ENCODE measurements at places on chromosomes 3 and 15.

- DNase-seq: no peak
Observed at GRCh38 chr15:30925686-30926085, 22.0 kb downstream of the FAN1 start.

DNA sequence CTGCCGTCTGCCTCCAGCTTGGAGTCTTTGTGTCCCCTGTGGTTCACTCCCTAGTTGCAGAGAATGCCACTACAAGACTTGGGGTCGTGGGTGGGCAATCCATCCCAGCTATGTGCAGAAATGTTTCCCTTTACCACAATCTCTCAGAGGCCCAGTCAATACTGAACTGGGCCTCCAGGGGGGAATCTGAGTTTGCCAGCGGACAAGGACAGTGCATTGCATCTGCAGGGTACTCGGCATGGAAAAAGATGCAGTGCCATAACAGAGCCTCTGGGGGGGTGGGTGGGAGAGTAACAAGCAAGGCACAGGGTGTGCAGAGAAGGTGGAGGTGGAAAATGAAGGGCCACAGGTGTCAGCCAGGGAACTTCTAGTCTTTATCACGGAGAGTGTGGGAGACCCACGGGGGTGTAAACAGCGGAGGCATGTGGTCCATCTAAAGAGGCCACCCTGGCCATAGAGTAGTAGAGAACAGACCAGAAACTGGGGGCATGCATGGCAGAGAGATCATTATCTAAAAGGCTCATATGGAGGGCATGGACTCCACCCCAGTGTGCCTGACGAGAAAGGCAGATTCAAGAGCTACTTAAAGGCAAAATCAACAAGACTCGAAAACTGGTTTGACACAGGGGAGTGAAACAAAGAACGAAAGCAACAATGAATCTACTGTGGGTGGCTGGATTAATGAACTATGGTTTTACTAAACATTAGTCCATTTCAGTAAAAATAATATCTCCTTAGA lies 182.4 kb downstream of the ANXA2 start:
- no peak for DNase-seq

- DNase-seq: no peak
Observed at GRCh38 chr15:93164409-93164808, 75.4 kb upstream of the RGMA start.

DNA sequence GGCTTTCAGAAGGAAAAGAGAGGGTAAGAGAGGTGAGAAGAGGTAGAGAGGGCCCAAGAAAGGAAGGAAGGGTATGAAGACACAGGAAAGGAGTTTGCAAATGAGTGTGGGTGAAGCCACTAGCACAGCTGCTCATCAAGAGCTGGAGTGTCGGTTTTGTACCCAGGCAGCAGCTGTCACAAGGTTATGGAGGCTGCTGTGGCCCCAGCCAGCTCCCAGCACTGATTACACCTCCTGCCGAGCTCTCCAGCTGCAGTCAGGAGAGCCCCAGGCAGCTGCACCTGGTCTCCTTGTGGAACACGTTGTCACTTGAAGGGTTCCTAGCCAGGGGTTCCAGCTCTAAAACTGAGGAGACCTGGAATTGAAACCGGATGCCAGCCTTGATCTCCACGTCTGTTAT lies 60.4 kb upstream of the CHD2 start:
- DNase-seq: no peak

- DNase-seq: no peak
Observed at GRCh38 chr3:162087361-162087760, 590.8 kb downstream of the OTOL1 start.

GRCh38 chr3:59809016-59809415 lies 759.2 kb upstream of the CFAP20DC start:
- DNase-seq: no peak

GRCh38 chr3:43921056-43921648 lies 230.4 kb downstream of the ABHD5 start:
- DNase-seq: no peak

DNA sequence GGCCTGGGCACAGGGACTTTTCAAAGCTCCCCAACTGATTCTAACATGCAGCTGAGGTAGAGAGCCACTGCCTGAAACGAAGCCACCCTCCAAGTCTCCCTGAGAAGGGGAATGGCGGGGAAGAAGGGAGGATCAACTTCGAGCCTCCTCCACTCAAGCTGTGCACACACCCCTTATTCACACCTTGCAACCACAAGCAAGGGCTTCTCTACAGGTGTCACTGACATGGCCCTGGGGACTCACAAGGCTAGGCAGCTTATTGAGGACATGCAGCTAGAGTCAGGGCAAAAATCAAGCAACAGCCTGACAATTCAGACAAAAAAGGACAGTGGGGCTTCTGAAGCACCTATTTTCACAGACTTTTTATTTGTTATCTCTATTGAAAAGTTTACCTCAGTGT lies 85.2 kb downstream of the SNRK start:
- no peak for DNase-seq

DNA sequence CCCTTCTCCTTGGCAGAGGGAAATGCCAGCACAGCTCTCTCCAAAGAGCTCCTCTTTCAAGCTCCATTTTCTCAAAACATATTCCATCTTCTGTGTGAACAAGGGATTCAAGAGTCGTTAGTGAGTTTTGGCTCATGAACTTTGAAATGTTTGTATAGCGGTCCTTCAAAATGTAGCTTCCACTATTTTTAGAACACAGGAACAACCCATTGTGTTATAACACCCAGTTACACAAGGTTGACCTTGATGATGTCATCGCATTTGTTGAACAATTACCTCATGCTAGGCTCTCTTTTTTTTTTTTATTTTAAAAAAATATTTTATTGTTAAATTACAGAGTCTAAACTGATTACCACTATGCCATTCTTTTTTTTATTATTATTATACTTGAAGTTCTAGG lies 251.7 kb downstream of the THSD4 start:
- DNase-seq: no peak

DNA sequence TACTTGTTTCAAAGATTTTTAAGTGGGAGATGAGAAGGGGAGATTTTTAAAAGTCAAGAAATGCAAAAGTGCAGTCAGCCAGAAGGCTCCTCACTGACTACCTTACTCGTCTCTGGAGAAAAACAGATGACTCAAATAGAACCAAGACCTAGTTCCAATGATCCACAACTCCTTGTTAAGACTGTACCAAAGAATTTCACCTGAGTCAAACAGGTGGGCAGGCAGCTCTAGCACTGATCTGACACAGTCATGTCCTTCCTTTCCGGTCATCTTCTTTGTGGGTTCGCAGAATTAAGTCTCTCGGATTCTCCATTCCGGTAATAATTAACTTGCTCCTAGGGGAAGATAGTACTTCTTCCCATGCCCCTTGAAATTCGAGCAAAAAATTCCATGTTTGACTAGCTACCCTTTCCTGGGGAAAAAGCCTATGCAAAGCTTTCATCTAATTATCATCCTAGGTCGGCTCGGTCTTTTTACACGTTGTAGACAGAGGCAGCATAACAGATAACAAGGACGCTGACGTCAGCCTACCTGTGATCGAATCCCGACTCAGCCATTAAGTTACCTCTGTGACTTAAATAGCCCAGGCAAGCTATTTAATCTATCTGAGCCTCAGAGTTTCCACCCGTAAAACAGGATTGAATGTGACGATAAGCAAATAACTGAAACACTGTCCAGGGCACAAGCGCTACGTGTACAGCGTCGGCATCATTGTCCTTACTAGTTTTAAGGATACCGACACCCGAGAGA lies 758 bp downstream of the SELENOK start:
- DNase-seq: peak; percentile 32

- no peak for DNase-seq
Observed at GRCh38 chr15:83108266-83109219, 1.1 kb downstream of the TM6SF1 start.

- DNase-seq: no peak
Observed at GRCh38 chr3:182568261-182568660, 225.0 kb upstream of the ATP11B start.

GRCh38 chr15:36458411-36458810 lies 121.0 kb upstream of the CDIN1 start:
- no peak for DNase-seq

- no peak for DNase-seq
Observed at GRCh38 chr3:29525254-29525881, 244.5 kb downstream of the RBMS3 start.

DNA sequence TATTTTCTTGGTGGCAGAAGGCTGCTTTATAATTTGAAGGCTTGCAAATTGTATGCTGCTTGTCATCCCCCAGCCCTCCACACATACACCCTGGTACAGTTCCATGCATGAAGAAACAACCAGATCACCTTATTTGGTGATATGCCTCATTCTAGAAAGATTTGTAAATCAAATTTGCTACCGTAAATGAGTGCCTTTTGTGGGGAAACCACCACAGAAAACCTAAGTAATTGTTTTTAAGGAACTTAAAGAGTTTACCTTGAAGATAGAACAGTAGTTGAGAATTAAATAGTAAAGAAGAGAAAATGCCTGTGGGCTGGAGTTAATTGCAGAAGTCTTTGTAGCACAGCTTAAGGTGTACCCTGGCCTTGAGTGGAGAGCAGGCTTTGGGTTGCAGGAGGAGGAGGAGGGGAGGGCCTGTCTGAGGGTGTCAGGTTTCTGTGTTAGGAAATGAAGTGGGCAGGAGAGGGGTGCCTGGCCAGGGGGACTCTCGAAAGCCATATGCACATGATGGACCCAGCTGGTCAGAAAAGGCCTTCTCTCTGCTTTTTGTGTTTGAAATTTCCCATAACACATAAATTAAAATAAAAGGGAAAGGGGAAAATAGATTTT lies 6.9 kb downstream of the NIPA2 start:
- DNase-seq: no peak

DNA sequence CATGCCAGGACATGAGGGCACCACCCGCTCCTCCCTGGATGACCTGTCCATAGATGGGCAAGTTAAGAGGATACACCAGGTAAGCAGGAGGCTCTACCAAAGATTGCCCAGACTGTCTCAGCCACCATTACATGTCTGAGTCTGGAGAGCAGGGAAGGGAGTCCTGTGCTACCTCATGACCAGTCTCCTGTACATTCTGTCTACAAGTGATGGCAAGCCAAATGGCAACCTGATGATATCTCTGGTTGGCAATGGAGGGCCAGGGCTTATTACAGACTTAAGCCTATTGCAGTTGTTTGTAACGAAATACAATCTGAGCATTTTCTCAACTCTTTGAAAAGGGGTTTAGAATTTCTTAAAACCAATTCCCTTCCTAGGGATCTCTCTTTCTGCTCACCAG lies 31.8 kb downstream of the ABHD6 start:
- DNase-seq: no peak

DNA sequence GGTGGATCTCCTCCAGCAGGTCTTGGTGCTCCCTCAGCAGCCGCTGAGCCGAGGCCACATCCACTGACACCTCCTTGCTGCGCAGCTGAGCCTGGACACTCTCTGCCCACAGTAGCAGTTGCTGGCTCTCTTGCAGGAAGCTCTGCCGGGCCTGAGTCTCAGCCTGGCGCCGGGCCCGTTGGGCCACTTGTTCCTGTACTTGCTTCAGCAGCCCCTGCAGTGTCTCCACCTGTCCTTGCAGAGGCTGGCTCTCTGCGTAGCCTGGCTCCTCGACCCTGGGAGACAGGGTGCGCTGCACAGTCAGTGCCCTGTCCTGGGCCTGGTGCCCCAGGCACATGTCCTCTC lies 15.5 kb downstream of the SPTBN5 start:
- DNase-seq: no peak

- no peak for DNase-seq
Observed at GRCh38 chr15:79243723-79244122, 38.8 kb upstream of the ANKRD34C start.

GRCh38 chr3:23746441-23746840 lies 59.3 kb upstream of the UBE2E1 start:
- no peak for DNase-seq

DNA sequence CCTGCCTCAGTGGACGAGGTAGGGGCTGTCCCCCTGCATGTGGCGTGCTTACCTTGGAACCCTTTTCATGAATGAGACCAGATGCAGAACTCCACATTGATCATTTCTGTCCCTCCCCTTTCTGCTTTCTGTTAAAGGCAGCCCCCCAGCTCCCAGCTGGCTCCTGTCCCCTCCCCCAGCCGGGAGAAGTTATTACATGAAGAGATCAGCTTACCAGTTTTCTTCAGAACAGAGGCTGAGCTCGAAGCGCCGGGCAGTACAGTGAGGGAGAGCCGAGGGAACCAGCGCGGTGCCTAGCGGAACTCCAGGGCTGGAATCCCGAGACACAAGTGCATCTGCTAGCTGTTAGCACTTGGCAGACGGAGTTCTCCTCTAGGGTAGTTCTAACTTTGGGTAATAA lies 263.3 kb upstream of the NR2E3 start:
- DNase-seq: peak; percentile 40

DNA sequence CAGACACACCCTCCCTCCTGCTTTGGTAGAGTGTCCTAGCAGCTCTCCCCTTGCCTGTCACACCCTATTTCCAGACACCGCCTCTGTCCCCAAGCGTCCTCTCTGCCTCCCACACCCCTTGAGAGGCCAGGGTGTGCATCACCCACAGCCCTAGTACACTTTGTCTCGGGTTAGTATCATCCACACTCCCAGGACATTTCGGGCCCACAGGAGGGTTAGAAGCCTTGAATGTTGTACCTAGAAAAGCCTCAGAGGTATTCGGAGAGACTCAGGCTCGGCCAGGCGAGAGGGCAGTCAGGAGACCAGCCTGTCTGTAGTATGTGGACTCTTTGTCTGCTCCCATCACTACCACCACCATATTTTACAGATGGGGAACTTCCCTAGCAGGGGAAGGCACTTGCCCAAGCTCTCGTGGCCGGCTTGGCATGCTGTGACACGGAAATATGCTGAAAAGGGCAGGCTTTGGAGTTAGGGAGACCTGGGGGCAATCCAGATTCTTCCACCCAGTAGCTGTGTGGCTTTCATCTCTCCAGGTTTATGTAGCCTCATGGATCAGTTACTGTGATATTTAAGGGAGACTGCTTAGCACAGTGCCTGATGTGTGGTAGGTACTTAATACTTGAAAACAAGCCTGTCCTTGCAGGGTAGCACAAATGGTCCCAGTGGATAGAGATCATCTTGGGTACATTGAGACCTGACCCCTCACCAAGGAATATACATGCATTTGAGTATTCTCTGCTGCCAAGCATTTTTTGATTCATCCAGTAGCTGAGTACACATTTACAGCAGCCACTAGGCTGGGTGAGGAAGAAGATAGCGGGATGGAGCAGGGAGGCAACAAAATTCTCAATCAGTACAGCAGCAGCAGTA lies 1.4 kb downstream of the TMEM43 start:
- DNase-seq: no peak

- DNase-seq: no peak
Observed at GRCh38 chr15:41967506-41968206, 4.7 kb downstream of the EHD4 start.

DNA sequence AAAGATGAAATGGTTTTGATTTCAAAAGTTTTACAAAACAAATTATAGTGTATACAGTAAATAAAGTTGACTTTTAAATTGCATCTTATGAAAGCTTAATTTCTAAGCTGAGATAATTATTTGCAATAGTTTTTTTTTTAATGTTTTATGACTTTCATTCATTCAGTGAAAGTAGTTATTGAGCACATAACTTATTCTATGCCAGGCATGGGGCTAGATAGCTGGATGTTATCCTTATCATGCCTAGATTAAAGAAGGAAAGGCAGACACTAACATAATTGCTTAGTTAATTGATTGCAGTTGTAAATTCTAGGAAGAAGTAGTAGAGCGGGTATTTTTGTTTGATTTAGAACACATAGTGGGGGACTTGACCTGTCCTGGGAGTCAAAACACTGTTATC lies 92.4 kb downstream of the FNDC3B start:
- DNase-seq: no peak
